Right ventricle myocardium inferior (tissue), 1 donor: ENCODE measurements at places on chromosomes 6 and 20.

- DNase-seq = no peak
These were observed 392.2 kb upstream of the MARCKS start for GRCh38 chr6:113464960-113465359.

DNA sequence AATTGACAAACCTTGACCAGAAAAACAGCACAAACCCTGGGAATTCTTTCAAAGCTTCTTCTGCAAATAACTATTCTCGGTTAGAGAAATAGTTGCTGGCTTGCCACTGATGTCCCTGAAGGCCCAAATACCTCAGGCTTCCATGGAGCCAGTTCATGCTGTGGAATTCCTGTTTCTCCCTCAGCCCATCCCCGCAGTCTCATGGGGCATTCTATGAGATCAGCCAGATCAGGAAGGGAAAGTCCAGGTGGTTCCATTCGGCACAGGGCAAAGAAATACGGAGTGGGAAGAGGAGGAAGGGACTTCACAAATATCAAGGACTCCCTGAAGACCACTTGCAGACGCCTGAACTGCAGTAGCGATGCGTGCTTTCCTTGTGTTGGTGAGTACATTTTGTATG lies 63.3 kb downstream of the MYLK4 start:
- no peak for DNase-seq

- DNase-seq = no peak
These were observed 93.7 kb downstream of the DST start for GRCh38 chr6:56549014-56549413.

DNA sequence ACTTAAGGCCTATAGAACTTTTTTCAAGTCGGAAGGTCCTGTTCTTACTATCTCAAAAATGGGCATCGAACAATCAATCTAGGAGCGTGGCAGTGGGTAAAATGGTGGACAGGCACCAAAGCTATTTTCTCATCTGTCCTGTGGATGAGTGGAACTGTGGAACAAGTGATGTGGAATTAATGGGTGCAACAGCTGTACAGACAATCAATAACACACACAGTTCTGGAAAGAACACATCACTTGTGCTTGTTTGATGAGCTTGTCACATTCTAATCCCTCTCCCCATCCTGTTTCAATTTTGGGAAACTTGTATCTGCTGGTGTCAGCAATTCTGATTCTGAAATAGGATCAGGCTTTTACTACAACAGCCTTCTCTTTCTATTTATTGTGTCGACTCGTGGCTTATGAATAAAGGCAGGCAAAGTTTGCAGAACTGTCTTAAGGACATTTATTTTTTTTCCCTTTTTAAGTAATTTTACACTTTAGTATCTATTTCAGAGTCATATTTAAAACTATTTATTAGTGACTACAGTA lies 11.5 kb downstream of the RBM24 start:
- no peak for DNase-seq

DNA sequence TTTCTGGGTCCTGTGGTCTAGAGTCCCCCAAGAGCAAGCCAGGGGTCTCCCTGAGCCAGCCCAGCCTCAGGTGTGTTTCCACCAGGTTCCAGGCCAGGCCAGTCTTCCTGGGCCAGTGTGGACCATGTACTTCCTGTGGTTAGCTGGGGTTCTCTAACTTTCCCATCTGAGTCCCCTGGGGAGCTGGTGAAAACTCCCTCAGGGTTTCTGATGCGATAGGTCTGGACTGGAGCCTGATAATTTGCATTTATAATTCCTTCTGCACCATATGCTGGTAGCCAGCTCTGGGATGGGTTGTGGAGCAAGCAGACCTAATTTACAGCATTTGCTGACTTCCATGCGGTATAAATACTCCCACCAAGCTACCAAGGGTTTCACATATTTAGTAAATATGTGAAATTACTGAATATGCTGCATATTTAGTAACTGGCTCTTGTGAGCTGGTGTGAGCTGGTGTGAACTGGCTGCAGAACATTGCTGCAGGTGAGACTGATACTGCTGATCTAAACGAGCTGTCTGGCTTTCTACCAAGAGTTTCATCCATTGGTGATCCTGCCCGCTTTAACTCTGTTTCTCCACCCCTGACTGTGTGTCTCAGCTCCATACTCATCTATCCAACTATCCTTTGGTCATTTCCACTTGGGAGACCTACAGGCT lies 62.6 kb downstream of the RIN2 start:
- no peak for DNase-seq

- DNase-seq = no peak
These were observed 12.8 kb downstream of the MYLK4 start for GRCh38 chr6:2737885-2738284.

GRCh38 chr6:10746915-10747250 lies 722 bp upstream of the TMEM14B start:
- no peak for DNase-seq

- DNase-seq = no peak
These were observed 96.0 kb downstream of the EYA2 start for GRCh38 chr20:46990596-46991104.

DNA sequence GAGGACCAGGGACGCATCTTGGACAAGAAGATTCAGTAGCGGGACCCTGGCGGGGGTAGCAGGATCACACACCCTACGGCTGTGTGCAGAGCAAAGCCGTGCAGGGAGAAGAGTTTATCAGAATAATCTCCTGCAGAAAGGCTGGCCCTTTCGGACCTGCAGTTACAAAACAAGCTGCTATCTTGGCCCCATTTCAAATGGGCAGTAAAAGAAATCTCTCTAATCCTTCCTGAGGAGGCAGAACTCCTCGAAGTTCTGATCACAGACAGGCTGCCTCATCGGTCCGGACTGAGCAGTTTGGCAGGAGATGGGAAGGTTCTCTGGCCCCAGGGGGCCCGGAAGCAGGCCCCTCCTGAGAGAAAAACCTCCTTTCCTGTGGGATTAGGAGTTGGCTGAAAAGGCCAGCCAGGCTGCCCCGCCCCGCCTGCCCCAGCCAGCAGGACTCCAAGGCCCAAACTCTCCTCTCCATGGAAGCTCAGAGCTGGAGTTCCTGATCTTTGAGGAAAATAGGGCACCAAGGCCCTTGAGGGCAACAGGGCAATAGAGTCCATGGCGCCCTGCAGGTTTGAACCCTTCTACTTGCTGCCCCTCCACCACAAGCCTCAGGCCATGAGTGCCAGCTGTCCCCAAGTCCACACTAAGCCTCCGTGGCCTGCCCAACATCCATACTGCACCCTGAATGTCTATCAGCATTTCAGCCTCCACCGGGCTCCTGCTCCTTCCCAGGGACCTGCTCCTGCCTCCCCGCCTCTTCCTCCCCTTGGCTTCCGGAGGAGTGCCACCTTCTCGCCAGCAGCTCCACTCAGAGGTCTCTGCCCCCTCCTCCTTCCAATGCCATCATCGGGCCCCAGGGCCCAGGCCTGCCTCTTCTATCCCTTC lies 141.3 kb downstream of the PREX1 start:
- DNase-seq = no peak

DNA sequence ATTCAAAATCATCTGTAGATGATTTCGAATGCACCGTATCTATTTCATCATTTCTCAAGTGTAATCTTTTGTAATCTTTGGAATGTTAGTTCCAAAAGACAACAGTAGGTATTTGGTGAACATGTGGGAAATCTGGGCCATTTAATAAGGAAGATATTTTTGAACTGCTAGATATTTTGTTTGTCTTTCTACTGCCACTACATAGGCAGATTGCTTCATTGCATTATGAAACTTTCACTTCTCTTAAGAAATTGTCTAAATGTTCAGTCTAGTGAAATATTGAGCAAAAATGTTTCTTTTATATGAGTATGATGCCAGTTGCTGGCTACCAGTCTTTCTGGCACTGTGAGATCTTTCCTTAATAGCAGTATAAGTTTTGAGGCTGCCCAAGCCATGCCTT lies 527.8 kb upstream of the RNF217 start:
- no peak for DNase-seq

- no peak for DNase-seq
These were observed 64.7 kb upstream of the ZNF217 start for GRCh38 chr20:53658322-53658721.

GRCh38 chr20:48291896-48292295 lies 506.6 kb upstream of the SULF2 start:
- no peak for DNase-seq

- no peak for DNase-seq
These were observed 104.6 kb downstream of the PAX1 start for GRCh38 chr20:21809961-21810523.

- DNase-seq = no peak
These were observed 25.6 kb upstream of the GABRR1 start for GRCh38 chr6:89242574-89243330.

- no peak for DNase-seq
These were observed 110.4 kb downstream of the HFE start for GRCh38 chr6:26197636-26197932.

GRCh38 chr20:41533537-41534136 lies 84.5 kb downstream of the CHD6 start:
- DNase-seq = no peak

DNA sequence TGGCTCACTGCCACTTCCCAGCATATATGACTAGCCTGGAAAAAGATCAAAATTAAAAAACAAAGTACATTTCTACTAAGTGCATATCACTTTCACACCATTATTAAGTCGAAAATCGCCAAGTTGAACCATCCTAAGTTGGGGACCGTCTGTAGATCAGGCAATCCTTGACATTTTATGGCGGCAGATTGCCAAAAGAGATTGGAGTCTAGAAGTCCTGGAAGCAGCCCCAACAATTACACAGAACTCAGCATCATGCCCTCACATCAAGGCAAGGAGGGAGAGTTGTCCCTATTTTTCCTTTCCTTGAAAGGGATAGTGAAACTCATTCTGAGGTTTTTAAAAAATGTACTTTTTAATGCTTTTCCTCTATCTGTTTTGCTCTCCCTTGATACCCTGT lies 30.7 kb downstream of the SLC22A3 start:
- DNase-seq = no peak

DNA sequence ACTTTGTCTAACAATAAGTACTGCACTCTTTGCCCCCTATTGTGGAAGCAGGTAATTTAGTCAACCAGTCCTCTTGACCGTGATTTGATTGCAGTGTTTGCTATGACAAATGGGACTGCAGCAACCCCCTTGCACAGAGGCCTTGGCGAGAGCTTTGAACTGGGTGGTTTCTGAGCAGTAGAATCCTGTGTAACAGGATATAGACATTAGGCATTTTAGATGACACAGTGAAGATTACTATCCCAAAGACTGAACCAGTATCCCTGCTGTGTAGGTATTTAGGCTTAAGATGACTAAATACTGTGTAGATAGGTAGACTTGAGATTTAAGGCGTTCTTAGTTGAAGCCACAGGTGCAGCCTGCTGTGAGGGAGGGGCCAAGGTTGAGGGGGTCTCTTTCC lies 9.9 kb downstream of the DNMT3B start:
- no peak for DNase-seq
